M059J (cell line): ENCODE measurements at places on chromosomes 1 and 21.

DNA sequence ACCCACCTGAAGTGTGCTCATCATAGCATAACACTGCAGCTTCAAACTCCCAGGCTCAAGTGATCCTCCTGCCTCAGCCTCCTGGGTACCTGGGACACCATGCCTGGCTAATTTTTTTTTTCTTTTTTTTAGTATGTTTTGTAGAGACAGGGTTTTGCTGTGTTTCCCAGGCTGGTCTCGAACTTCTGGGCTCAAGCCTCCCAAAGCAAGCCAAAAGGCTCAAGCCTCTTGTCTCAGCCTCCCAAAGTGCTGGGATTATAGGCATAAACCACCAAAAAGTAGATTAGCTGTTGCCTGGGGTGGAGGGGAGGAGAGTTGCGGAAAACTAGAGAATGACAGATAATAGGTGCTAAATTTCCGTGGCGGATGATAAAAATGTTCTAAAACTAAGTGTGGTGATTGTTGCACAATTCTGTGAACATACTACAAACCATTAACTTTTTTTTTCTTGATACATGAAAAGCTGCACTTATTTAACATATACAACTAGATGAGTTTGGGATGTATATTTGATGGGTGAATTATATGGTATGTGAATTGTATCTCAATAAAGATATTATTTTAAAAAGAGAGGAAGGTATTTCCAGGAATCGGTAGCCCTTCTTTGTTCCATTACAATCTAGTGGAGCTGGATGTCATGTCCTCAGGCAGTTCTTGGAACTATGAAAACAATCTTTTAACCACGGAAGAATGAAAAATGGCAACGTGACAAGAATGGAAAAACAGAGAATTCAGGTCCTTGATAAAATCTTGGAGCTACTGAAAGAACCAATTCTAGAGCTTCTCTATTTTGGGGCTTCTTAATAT, 27.3 kb upstream of the MED18 start:
- DNase-seq = peak; percentile 87

DNA sequence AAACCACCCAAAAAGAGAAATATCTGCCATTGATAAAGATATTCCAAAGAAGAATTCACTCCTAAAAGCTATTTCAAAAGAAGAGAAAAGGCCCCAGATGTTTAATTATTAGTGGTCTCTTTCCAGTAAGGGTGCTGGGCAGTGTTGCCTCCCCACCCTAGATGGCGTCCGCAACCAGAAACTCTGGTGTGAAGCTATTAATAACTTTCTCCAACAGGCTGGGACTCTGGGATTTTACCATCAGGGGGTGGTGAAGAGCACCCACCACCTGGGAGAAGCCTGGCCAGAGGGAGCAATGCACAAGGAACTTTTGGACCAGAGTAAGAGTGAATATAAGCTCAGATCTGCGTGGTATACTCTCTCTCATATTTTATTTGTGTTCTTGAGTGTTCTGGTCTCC, 115.4 kb upstream of the TIAM1 start:
- no peak for DNase-seq

DNA sequence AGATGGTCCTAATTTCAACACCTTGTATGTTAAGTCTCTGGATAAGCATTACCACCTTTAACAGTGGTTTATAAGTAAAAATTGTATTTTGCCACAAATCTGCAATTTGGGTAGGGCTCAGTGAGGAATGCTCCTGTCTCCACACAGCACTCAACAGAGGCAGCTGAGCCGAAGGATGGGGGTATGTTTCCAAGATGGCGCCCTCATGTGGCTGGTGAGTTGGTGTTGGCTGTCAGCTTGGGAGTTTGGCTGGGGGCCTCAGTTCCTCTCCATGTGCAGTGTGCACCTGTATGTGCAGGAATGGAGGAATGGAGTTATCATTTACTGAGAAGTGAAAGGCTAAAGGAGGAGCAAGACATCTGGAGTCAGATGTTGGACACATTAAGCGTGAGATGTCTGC, 136.8 kb downstream of the GABPA start:
- DNase-seq = no peak

- no peak for DNase-seq
Measured at GRCh38 chr1:247293047-247293446, 37.2 kb downstream of the VN1R5 start.

DNA sequence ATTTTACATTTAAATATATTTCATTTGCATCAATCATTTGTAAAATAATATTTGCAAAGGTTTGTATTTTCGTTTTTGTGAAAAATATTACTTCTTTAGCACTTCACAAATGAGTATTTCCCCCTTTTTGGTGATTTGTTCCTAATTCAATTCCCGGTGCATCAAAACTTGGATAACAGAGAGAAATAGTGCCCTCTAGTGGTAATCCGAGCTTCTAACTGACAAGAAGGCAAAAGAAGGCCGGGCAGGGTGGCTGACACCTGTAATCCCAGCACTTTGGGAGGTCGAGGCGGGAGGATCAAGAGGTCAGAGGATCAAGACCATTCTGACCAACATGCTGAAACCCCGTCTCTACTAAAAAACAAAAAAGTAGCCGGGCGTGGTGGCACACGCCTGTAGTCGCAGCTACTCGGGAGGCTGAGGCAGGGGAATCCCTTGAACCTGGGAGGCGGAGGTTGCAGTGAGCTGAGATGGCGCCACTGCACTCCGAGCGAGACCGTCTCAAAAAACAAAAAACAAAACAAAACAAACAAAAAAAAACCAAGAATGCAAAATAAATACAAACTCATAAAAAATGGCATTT, 137.7 kb downstream of the COL11A1 start:
- DNase-seq = peak; percentile 47

DNA sequence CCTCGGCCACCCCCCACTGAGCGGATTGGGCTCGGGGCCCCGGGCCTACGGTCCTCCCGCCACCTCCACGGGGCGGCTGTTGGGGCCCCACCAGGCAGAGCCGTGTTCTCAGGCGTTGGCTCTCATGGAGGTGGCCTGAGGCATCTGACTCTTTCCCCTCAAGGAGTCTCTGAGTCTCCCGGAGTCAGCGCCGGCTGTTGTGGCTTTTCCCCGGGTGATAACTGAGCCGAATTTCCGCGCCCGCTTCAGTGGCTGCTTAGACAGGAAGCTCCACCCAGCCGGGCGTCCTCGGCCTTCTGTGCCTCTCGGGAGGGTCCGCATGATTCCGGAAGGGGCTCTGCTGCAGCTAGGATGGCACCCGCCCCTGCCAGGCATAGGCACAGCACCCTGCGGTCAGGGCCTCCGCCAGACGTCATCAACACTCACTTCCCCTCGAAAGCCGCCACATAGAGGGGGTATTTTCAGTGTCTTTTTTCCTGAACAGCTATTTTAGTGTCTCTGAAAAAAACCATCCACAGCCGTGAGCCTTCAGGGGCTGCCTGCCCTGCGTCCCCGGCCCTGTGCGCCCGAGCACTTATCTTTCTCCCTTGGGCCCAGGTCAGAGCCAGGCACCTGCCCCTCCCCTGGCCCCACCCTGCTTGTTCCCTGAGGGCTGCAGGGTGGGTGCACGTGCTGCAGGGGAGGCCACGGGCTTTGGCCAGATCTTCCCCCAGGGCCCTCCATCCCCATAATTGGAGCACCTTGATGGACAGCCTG, 72.9 kb downstream of the SKI start:
- DNase-seq = no peak
